Thoracic aorta (tissue), 2 donors: ENCODE measurements at places on chromosomes 4 and X.

- no peak for DNase-seq
Observed at GRCh38 chr4:70703619-70704214, 15.4 kb downstream of the UTP3 start.

DNA sequence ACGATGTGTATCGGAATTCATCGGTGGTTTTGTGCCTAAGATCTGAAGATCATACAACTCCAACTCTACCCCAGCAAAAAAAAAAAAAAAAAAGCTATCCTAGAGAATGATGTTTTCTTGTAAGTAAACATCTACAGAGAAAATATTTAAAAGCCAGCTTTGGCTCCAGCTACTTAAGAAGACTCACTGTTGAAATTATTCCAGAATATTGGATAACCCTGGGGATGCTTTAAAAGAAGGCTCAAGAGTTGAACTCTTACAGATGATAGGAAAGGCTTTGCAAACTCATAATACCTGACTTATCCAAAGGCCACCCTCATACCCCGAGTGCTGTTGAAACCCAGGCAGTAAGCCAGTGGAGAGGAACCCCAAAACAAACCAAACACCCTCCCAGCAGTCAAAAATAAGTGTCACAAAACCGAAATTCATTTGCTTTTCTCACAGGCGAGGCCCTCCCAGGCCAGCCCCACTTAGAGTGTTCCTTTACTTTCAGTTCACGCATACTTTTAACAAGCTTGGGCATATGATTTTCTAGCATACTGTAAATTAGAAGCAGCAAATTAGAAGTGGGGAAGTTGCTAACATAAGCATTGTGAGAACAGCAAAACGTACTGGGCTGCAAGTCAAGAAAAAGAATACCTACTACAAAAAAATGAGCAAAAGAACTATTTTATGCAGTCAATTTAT lies 2.7 kb upstream of the AMELX start:
- no peak for DNase-seq

DNA sequence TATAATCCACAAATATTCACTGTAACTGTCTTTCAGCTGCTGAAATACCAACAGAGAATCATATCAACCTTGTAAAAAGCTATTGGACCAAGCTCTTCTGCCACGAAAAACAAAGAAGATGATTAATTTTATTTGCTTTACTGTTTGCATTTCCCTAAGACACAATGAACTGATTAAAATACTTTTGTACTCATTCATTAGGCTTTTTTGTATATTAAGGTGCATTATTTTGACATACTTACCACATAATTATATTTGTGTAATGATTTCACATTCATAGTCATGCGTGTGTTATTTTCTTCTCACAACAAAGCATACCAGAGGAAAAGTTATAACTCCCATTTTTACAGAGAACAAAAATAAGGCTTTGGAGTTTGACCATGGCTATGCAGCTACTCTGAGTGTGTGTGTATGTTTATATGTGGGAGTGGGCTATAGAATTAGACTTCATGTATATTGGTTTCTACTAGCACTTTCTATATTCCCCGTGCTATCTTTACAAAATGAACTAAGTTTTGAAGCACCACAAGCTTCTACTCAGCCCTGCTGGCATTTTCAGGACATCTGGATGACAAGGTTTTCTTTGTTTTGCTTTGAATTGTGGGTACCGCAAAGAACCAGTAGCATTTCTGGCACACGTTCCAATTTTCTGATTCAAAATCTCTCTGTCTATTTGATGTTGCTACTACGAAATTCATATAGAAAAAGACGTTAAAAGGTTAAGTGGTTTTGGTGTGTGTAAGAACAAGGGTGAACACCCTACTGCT lies 11.0 kb upstream of the FGF5 start:
- no peak for DNase-seq

DNA sequence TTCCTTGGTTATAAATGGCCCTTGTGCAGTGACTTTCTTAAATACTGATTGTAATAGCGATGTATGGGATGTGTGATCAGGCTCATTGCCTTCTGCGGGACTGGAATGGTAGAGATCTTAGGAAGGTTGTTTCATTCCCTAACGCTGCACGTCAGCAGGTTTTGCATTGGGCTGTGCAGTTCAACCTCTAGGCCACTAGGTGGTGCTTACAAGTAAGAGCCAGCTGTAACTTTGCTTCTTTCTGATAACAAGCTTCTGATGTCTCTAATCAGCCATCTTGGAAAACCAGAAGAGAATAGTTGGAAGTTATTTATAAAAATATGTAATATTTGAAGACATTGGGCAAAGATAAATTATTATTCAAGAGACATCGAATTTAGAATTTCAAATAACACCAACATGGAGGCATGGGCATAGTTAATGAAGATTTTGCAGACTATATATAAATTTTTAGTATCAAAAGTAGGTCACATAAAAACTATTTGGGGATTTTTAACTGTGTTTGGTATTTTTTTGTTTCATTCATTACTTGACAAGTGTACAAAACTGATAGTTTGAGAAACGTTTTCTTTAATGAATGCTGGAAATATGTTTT lies 339.7 kb upstream of the PCDH7 start:
- DNase-seq: no peak

DNA sequence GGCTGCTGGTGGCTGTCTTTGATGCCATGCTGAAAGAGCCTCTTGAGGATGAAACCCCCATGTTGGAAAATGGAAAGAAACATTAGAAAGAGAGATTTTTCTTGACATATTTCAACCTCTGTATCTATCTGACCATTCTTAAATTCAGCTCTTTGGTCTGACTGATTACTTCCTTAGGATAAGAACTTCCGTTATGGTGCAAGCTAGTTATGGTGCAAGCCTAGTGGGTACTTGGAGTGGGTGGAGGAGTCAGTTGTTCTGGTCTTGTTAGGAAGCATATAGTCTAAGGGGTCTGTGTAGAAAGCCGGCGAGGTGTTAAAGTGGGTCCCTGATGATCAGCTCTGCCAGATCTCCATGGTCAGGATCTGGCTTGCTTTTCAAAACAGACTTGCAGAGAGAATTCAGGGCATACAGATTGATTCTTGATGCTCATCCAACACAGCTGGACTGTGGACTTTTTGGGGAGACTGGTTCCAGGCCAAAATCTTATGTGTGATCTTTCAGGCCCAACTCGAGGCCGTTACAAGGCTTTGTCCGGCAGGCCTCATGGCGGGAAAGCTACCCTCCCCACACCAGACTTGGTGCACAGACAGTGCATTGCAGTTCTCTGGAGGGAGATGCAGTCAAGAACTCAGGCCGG lies 82.8 kb upstream of the BOD1L1 start:
- DNase-seq: no peak

- no peak for DNase-seq
Observed at GRCh38 chrX:153726286-153727122, 1.8 kb downstream of the ABCD1 start.

- DNase-seq: no peak
Observed at GRCh38 chr4:154928640-154929257, 147.7 kb downstream of the RBM46 start.

DNA sequence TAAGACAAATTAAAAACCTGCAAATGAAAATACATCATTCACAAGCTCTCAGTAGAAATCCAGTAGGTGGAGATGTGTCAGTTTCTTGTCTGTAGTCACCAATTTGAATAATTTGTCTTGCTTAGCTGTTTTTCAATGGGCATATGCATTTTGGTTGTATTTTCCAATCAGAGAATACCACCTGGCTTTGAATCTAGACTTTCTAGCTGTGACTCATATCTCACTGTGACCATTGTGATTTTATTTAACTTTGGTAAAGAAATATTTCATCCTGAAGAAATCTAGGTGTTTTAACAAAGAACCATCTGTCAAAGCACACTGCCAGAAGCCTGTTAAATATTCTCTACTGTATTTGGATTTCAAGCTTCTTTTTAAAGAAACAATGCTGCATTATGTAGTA lies 1650.6 kb upstream of the IGFBP7 start:
- DNase-seq: no peak

DNA sequence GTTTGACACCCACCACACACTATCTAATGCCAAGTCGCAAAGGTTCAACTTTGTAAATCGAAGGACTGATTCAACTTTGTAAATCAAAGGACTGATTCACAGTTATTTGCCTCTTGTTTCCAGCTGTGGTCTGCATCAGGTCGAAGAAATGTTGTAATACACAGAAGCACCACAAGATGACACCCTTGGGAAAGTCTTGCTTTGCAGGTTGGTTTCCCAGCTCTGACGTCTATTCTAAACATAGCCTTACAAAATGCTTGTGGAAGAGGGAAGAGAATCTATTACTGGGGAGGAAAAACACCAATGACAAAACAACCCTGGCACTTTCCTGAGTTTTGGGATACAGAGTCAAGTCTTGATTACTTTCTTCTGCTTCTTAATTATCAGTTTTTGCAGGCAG lies 35.3 kb downstream of the SUPT20HL1 start:
- no peak for DNase-seq

DNA sequence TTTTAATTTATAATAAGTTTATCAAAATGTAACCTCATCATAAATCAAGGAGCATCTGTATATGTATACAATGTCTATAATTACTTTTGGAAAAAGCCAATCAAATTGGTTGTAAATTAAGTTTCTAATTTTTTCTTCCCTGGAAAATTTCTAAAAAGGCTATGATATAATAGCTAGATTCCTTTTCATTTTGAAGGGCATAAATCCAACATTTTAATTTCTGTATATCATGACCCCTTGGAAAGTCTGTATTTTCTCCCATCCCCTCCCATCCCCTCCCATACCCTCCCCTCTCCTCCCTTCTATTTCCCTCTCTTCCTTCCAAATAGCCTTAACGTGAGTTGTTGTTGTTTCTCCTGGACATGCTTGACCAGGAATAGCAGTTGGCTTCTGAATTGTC lies 247.1 kb upstream of the FSTL5 start:
- no peak for DNase-seq

DNA sequence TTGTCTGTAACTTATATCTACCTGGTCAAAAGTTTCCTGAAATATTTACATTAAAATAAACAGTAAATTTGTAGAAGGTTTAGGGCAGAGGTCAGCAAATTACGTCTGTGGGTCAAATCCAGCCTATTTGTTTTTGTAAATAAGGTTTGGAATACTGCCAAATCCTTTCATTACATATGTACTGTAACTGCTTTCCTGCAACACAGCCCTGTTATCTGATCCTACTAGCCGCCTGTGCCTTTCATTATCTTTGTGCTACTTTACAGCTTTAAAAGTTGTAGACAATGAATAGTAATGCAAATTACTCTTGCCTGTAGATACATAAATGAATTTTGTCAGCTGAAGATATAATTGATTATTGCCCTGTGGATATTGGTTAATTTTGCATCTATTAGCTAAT lies 369.6 kb upstream of the SLC7A11 start:
- no peak for DNase-seq

GRCh38 chrX:29487714-29488113 lies 727.6 kb upstream of the MAGEB2 start:
- DNase-seq: no peak

DNA sequence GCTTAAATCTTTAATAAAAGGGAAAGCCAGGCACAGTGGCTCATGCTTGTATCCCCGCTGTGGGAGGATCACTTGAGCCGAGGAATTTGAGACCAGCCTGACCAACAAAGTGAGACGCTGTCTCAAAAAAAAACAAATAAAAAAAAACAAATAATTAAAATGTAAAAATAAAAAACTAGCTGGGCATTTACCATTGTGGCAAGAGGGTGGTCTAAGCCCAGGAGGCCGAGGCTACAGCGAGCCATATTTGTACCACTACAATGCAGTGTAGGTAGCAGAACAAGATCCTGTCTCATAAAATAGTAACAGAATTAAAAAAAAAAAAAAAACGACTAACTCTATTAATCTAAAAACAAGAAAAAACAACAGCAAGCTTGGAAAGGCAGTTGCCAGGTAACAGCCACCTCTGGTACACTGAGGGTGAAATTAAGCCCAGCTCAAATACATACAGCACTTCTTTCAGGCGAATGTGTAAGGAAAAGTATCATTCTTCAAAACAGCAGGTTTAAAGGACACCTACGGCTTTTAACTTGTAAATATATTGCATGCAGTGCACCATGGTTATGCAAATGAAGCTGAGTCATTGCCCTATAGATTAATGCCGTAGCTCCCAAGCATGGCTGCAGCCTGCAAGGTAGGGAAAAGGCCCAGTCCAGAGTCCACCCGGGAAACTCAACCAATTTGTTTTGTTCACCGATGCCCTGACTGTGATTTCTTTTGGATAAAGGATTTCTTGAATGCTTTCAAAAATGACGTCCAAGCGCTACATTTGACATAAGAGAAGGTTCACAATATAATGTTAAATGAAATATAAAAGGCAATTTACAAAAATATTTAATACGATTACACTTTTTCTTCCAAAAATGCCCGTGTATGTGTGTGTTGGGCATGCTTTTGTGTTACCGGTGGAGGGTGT lies 14.5 kb upstream of the TXLNG start:
- DNase-seq: no peak

- DNase-seq: no peak
Observed at GRCh38 chrX:13938829-13939530, 90.7 kb downstream of the GEMIN8 start.

- DNase-seq: no peak
Observed at GRCh38 chrX:54411732-54412131, 28.5 kb upstream of the TSR2 start.

GRCh38 chr4:25813448-25814106 lies 49.2 kb downstream of the SEL1L3 start:
- DNase-seq: no peak

- DNase-seq: no peak
Observed at GRCh38 chr4:10659251-10659650, 25.3 kb downstream of the CLNK start.

- no peak for DNase-seq
Observed at GRCh38 chrX:12319003-12319519, 180.8 kb downstream of the FRMPD4 start.

- DNase-seq: no peak
Observed at GRCh38 chr4:89056292-89056952, 563 bp downstream of the FAM13A start.

DNA sequence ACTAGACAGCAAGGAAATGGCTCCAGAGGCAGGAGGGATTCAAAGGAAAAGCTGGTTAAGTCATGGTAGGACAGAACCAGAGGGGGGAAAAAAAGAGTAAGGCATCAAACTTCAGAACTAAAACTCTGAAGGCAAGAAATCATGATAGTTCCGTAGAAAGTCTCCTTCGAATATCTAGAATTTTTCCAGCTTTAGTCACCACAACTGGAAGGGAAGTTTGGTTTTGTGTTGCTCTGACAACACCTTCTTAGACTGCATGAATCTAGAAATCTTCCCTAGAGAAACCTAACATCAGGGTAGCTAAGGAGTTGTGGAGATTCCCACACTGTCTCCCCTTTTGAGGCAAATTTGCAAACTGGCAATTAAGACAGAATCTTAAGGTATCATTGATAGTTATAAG lies 33.7 kb downstream of the AMMECR1 start:
- DNase-seq: no peak

DNA sequence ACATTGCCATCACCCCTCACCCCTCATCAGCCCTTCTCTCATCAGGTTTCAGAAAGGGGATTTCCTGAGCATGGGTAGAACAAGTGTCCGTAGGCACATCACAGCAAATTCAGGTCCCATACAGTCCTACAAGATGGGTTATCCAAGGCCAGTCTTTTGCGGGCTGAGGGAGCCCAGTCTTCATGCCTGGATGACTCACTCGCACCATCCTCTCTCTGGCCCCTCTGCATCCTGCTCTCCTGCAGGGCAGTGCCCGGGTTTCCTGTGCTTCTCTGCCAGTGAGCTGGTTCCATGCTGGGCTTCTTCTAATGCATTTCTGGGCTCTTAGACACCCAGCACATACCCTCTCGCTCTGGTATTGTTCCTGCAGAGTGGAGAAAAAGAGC lies 7.3 kb upstream of the INTS6L start:
- no peak for DNase-seq

- DNase-seq: no peak
Observed at GRCh38 chr4:183675625-183676024, 16.5 kb downstream of the TRAPPC11 start.
